ENCODE measurements at places on chromosomes 5 and 9.

- no peak for DNase-seq
Measured at GRCh38 chr5:14270209-14270702, 127.1 kb downstream of the TRIO start.

DNA sequence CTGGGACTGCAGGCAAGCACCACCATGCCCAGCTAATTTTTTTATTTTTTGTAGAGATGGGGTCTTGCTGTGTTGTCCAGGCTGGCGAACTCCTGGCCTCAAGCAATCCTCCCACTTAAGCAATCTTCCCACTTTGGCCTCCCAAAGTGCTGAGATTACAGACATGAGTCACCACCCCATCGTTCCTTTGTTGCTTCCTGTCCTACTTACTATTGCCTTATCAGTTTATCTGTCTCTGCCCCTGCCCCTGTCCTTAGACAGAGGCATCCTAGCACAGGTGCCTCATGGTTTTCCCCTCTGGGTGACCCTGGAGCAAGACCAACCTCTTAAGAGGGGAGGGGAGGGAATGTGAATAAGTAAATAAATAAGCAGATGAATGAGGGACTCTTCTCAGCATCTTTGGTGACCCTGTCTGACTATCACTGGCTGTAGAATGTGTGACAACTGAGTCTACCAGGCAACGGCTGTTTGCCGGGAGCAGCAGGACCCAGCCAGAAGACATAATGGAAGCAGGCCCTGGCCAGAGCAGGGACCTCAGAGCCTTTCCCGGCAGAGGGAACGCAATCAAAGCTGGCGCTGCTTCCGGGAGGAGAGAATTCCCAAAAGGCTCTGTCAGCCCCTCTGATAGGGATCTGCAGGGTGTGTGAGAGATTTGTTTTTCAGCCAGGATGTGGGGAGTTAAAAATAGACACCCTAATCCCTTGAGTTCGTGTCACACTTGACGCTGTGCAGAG lies 43.8 kb upstream of the DAB2IP start:
- no peak for DNase-seq

DNA sequence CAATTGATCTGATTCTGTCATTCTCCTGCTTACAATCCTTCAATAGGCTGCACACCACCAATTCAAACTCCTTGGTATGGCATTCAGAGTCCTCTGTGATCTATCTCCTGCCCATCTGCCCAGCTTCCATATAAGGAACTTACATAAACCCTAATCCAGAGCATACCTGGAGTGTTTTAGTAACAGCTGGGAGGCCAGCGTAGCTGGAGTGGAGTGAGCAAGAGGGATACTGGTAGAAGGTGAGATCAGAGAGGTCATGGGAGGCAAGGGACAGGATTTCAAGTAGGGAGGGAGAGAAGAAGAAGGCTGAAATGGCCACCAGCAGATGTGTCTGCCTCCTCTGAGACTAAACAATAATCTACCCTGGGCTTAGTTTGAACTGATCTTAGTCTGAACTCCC lies 288.5 kb downstream of the MEF2C start:
- DNase-seq, result no peak

- no peak for DNase-seq
Measured at GRCh38 chr9:128393145-128393775, 22.1 kb downstream of the URM1 start.

DNA sequence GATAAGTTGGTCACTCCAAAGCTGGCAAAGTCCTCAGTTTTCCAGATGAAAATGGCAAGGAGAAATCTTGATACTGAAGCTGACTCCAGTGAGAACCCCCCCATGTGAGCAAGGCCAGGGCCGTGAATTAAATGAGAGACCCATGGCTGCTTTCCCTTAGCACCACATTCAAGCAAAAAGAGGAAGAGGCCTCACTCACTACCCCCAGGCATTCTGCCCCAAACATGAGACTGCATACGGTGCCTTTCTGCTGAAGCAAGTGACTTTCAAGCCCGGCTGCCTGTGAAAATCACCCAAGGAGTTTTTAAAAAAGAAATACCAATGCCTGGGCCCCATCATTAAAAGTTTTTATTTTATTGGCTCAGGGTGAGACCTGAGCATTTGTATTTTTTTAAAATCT lies 66.9 kb downstream of the TMEM252 start:
- DNase-seq, result no peak

DNA sequence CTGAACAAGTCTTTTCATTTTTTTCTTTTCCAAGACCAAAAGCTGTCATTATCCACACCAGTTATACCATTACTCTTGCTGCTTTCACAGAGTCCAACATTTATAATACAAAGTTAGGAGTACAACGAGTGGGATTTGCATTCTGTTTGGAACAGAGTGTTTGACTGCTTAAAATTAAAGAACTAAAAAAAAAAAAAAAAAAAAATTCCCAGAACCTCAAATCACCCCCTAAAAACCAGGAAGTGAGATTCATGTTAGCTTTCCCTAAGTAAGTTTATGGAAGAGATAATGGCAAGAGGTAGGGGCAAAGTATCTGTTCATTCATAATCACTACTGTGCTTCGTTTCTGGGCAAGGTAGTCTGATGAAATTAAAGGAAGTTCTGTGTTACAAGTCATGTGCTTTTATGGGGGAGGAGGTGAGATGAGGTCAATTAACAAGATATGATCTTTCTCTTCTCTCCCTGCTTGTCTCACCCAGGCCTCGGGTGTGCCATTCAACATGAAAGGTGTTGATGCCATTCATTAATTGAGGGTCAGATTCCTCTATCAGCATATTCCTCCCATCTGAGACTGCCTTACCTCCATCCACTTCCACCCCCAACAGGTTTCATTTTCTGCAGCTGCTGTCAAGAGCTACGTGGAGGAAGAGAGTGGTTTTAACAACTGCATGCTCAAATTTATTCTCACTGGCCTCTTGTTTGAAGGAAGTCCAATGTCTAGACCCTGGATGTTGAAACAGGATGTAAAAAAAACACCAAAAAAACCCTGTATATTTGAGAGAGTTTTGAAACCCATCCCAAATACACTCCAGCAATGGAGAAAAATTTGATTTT lies 58.1 kb downstream of the MARCHF3 start:
- peak; percentile 10 for DNase-seq

- DNase-seq, result no peak
Measured at GRCh38 chr5:168218746-168219145, 72.7 kb upstream of the WWC1 start.

GRCh38 chr5:164680216-164680615 lies 1174.8 kb downstream of the MAT2B start:
- no peak for DNase-seq

DNA sequence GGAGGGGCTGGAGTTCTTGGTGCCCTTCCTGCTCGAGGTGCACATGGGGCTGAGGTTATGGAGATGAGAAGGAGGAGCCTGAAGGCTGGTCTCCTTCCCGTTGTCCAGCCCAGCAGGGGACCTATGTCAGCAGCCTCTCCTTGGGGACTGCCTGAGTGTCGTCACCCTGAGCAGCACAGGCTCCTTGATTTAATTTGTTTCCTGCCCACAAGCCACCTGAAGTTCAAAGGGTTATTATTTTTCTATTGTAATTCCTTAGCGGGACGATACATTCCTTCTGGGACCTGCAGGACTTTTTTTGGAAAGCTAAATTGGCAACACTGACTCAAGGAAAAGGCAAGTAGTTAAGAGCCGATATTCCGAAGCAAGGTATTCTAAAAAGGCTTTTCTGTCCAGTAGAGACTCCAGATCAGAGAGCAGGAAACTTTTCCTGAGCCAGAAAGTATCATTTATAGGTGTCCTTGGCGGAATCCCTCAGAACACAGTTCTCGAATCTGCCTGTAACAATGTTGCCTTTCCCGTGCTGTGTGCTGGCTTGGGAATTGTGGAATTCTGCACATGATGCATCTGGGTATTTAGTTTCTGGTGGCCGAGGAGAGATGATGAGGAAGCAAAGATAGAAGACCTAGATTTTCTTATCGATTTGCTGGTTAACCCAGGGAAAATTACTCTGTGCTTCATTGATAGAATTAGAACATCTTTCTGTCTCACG lies 55.4 kb downstream of the ARHGAP26 start:
- DNase-seq, result no peak

GRCh38 chr5:113507601-113508000 lies 5.9 kb upstream of the YTHDC2 start:
- no peak for DNase-seq

DNA sequence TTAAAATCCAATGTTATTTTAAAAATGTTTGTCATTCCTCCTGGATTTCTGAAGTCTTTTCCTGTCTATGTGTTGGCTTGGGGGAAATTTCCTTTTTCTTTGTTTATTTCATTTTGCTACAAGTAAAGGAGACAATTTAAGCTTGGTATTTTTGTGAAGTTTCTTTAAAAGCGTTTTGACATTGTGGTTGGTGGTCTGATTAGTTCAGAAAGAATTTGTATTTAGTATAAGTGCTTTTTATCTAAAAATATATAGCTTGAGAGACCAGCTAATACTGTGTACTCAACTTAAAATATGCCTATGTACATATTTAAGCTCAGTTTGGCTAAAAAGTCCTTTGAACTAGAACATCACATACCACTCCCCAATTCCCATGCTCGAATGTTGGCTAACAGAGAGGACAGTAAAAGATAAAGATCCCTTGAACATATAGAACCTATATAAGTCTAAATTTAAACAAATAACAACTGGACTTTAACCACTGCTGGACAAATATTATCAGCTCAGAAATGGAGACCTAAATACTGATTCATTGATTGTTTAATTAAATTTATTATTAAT lies 237.6 kb downstream of the TLE4 start:
- no peak for DNase-seq

DNA sequence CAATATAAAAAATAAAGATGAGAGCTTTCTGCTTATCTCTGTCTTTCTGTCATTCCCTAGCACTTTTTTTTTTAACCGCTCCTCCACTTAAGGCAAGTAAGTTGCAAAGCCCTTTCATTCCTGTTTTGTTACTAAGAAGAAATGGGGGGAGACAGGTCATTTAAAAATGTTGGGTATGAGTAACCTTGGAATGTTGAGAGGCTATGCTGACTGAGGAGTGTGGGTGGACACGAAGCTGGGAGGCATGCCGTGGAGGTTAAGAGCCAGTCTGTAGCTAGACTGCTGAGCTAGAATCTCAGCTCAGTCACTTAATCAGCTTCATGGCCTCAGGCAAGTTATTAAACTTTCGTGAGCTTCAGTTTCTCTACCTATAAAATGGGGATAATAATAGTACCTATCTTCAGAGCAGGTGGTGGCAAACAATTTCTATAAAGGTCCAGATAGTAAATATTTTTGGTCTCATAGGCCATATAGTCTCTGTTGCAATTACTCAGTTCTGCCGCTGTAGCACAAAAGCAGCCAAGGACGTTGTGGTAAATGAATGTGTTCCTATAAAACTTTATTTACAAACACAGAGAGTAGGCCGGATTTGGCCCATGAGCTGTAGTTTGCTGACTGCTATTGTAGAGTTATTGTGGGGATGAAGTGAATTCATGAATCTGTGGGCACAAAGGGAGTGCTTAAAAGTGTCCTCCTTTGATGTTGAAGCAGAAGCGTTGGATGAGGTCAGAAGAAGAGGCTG lies 220.0 kb downstream of the GABBR2 start:
- DNase-seq, result no peak

GRCh38 chr5:52449516-52449915 lies 338.2 kb upstream of the ITGA1 start:
- no peak for DNase-seq

DNA sequence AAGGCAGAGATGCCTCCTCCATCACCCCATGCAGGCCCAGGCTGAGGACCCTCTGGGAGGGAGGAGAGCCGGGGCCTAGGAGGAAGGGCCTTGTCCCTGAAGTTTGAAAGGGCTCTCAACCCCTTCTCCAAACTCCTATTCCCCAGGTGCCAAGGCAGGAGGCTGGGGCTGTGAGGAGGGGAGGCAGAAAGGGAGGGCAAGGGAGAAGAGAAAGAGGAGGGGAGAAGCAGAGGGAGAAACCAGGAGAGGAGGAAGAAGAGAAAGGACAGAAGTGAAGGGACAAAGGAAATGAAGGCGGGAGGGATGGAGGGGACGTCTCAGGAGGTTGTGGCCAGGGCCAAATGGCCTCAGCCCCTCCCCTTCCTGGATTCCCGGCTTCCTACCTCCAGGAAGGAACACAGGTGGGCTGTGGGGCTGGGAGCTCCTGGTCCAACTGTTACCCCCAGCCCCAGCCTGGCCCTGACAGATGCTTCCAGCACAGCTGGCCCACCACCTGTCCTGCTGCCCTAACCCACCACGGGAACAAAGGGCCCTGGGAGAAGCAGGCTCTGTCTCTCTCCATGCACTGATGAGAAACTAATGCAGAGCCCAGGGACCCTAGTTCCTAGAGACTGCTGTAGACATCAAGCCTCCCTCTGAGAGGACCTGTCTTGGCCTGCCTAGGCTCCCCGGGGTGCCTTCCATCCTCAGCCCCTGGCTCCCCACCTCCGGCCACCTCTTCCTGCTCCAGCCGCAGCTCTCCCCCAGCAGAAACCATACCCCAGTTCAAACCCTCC lies 3.5 kb downstream of the DBN1 start:
- DNase-seq, result no peak

GRCh38 chr9:81211741-81212140 lies 477.6 kb downstream of the TLE1 start:
- no peak for DNase-seq

- no peak for DNase-seq
Measured at GRCh38 chr5:148827723-148828122, 1.3 kb downstream of the ADRB2 start.

GRCh38 chr9:111974092-111974681 lies 77.6 kb downstream of the UGCG start:
- no peak for DNase-seq

GRCh38 chr5:38832810-38833209 lies 13.0 kb upstream of the OSMR start:
- no peak for DNase-seq

DNA sequence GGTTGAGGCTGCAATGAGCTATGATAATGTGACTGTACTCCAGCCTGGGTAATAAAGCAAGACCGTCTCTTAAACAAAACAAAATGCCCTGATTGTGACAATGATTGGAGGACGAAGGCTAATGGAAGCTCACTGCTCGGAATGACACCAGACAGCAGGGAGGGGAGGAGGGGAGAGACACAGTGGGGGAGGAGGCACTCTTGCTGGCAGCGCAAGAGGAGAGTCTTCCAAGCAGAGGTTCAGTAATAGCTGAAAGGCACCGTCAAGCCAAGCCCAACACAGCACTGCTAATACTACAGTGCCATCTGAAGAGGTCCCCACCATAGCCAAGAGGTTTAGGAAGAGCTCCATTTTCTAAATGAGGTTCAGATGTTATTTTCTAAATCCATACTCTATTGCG lies 102.3 kb downstream of the GLDC start:
- DNase-seq, result no peak

DNA sequence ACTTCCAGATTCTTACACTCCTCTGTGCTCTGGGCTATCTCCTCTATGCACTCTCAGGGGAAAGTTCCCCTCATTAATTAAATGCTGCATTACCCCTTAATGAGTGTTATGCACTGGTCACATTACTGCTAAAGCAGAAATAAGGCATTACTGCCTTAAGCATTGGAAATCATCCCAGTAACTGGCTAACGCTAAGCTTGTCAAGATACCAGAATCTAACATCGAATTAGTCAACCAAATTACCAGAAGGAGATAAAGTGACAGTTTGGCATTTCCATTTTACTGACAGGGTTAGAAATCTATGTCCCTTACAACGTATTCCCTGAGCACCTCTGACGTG lies 69.5 kb upstream of the FAM169A start:
- DNase-seq, result no peak

Data from activated T-cell treated with anti-CD3 and anti-CD28 coated beads for 48 hours (primary cell).